ENCODE measurements at places on chromosomes 1 and 21.
A peak's percentile ranks its signal among the peaks of the same experiment; 100 is the strongest.

- DNase-seq: no peak
Measured at GRCh38 chr1:94055459-94056122, 65.4 kb downstream of the ABCA4 start.

GRCh38 chr1:44347280-44347679 lies 7.8 kb downstream of the ERI3 start:
- peak; percentile 26 for DNase-seq

DNA sequence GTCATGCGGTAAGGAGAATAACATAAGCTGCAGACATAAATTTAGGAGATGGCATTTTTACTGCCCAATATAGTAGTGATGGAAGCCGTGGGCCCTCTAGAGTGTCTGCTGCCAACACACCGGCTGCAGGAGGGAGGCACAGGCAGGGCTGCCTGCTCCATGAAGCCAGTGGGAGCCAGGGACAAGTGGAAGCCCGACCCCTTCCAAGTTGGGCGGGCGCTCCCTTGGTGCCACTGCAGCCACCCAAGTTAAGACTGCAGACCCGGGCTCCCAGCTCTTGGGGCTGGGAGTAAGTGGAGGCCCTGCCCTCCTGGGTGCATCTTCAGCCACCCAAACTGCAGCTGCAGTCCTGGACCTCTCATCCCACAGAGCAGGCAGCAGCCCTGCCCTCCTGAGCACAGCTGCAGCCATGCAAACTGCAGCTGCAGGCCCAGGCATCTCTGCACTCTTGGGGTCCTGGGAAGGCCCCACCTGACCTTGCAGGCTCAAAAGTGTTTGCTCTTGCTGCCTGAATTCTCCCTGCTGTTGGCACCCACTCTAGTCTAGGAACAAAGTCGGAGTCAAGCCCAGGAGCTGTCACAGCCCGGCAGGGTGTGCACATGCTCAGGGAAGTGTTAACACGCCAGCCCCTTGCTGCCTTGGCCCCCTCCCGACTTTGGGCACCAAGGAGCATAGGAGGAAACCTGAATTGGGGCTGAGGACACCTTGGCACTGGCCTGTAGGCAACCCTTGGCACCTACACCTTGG lies 437.2 kb upstream of the PRMT6 start:
- DNase-seq: no peak

GRCh38 chr1:240138867-240139266 lies 47.2 kb downstream of the FMN2 start:
- DNase-seq: no peak

DNA sequence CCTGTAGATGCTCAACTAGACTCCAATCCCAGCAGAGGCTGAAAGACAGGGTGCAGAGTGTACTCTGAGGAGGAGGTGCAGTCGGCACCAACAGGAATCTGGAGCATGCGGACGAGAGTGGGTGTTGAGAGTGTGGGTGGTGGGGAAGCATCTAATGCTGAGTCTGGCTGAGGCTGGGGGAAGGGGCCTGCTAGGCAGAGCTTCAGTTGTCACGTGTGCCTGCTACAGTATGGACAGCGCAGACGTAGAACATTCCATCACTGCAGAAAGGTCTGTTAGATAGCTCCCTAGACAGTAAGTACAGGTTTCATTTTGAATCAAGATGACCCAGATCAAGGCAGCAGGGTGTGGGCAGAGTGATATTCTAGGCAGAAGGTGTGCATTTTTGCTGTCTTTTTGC lies 23.1 kb downstream of the SNAP47 start:
- no peak for DNase-seq

DNA sequence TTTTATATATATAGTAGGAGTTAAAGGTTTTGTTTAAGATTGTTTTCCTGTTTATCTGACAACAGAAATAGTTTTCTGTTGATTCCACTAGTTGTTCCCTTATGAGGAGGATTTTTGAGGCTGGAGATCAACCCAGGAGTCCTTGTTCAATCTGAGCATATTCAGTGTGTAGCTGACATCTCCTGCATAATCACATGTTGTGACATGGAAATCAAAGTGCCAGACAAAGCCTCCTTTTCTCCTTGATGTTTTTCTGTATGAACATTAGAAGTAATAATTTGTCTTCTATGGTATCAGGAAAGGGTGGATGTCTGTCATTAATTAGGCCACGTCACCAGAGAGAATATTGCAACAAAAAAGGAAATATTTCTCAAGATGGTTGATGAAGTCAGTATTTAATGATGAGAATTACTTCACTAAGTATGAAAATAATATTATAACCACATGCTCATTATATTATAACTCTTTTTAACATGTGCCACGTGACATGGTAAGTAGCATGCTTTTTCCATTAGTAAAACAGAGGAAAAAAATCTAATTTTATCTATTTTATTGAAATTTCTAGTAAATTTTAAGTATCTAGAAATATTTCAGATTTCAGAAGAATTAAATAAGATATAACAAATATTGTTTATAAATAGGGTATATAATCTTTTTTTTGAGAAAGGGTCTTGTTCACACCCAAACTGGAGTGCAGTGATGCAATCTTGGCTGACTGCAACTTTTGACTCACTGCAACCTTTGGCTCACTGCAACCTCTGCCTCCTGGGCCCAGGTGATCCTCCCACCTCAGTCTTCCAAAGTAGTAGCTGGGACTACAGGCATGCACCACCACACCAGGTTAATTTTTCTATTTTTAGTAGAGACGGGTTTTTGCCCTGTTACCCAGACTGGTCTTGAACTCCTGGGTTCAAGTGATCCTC lies 223.5 kb downstream of the HMCN1 start:
- no peak for DNase-seq

- no peak for DNase-seq
Measured at GRCh38 chr21:14567331-14568279, 21.5 kb upstream of the SAMSN1 start.

- no peak for DNase-seq
Measured at GRCh38 chr1:198132060-198132781, 24.6 kb upstream of the NEK7 start.

DNA sequence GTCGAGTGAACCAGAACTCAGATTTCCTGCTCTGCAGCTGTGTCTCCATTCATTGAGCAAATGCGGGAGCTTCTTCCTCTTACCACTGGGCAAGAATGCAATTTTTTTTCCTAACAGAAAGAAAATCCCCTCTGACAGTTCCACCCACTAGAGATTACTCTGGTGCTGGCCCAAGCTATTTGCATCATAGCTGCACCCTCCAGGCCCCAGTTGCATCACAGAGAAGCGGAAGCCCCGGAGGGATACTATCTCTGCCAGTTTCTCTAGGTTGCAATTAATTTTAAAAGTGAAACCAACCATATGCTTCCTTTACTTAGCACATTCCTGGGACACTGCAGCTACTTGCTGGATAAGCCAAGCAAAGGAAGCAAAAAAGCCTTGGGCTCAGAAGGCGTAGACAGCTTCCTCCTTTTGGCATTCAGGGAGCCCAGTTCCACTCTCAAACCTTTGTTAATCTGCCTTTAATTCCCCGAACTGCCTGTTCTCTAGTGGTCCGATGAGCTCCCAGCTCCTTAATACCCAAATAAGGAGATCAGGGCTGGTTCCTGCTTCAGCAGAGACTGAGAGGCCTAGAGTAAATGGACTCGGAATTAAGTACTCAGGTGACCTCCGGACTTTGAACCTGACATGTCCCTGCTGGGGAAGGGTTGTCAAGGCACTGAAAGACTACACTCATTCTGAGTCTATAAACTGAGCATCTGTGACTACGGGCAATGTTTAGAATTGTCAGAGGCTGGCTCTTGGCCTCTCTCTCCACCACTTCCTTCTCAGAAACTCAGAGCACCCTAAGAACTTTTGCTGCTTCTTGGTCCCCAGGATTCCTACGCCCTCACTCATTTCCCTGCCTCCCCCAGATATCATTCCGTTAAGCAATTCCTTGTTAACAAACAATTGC lies 72.5 kb upstream of the TNFSF18 start:
- peak; percentile 89 for DNase-seq

GRCh38 chr1:21626921-21627339 lies 42.2 kb downstream of the RAP1GAP start:
- no peak for DNase-seq

- no peak for DNase-seq
Measured at GRCh38 chr1:31625561-31626222, 8.2 kb downstream of the HCRTR1 start.

- DNase-seq: no peak
Measured at GRCh38 chr1:154784924-154785531, 85.1 kb downstream of the KCNN3 start.
